ENCODE measurements at places on chromosomes 6 and 20. TPM values are rescaled to one million over a fixed set of nuclear protein-coding genes. Genes with fewer than 3 reads are reported as not detected.

DNA sequence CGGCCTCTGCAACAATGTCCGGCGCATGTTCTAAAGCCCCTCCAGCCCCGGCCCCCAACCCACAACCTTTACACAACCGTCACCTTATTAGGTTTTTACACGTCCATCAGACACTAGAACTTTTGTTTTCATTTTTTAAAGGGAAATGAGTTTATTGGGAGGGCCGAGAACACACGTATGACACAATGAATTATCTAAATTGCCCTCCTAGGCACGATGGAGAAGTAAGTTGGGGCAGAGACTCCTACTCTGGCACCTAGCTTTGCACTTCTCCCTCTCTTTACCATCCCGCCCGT is 1.2 kb upstream of the DLL1 start:
- DNase-seq = no peak

- no peak for DNase-seq
Observed at GRCh38 chr20:4252005-4252404, 236.6 kb upstream of the RNF24 start.

GRCh38 chr20:4697189-4697830 is 24.4 kb upstream of the PRND start:
- no peak for DNase-seq

- no peak for DNase-seq
Observed at GRCh38 chr6:1089859-1090258, 222.0 kb upstream of the FOXQ1 start.

GRCh38 chr6:99282479-99283062 is 66.9 kb downstream of the FAXC start:
- no peak for DNase-seq

Gene TAAR9
- not detected for total RNA-seq

DNA sequence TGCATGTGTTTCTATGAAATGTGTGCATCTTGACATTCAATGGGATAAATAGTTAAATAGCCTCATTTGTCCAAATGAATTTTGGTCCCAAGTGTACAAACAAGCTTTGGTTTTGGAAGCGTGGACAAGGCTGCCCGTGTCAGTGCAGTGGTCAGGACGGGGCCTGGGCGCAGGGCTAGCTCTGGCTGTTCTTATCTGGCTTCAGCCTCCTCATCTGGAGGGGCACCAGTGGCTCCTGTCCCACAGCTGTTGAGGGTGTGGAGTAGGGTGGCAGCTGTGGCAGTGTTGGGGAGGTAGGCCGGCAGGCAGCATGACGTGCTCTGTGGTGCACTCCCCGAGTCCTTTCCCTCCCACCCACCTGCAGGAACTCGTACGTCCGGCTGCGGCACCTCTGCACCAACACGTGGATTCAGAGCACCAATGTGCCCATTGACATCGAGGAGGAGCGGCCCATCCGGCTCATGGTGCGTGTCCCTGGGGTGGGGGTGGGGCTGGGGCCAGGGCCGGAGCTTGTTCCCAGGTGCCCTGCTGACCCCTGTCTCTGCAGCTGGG is 43.5 kb downstream of the ITPR3 start:
- no peak for DNase-seq

DNA sequence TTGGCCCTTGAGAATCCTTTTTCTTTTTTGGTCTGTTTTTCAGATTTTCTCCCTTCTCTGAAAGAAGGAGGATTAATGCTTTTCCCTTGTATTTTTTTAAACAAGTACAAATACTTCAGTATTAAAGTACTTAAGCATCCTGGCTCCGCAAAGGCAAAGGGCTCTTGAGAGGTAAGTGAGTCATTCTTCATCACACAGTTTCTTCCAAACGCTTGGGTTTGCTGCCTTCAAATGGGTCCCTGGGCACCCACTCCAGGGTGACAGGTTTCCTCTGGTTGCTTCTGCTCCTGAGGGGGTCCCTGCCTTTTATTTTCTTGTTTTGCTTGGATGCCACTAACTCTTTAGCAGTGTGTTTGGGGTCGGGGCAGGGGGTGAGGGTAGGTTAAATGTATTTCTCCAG is 437.1 kb downstream of the PTPRT start:
- no peak for DNase-seq

Data from neural crest cell (in vitro differentiated cells).